CD4-positive, alpha-beta T cell treated with Interleukin-15 for 1 hour (primary cell): ENCODE measurements at places on chromosomes 7 and 10.

DNA sequence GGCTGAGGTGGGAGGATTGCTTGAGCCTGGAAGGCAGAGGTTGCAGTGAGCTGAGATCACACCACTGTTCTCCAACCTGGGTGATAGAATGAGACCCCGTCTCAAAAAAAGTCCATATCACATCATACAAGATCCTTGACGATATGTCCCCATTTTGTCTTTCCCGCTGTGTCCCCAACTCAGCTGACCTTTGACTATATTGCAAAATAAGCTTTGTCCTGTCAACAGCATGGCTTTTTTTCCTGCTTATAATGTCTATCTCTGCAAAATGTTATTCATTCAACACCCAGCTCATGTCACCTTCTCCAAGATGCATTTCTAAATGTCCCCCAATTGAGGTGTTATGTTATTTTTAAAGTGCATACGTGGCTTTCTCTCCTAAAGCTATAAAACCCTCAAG lies 136.0 kb upstream of the KAT6B start:
- no peak for DNase-seq

DNA sequence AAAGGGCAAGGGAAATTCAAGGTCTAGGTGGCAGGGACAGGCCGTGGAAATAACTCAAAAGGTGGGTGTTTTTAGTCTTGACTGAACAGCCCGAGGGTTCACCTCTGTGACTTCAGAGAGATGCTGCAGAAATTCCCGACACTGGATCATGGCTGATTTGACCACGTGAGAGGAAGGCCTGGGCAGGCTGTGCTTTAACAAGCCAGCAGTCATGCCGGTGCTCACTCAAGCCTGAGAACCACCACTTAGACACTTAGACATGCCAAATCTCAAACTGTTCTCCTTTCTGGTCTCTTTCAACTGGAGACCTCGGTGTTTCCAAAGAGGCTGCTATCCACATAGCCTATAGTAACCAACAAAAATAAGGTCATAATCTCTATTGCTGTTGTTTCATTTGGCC lies 15.4 kb downstream of the TECTB start:
- no peak for DNase-seq

DNA sequence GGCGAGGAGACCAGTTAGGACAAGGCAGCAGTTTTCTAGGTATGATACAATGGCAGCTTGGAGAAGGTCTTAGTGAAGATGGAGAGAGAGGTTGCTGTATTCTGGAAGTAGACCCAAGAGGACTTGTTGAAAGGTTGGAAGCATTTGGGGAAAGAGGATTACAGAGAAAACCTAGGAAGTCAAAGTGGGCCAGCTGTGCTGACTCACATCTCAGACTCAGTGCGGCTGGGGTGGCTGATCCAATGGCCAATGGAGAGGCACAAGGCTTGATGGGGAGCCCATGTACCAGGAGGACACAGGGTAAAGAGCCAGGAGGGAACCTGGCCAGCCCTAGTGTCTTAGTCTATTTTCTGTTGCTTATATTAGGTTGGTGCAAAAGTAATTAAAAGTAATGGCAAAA lies 194.5 kb upstream of the GALNT17 start:
- DNase-seq = no peak

GRCh38 chr10:68288717-68289116 lies 43.1 kb upstream of the HNRNPH3 start:
- DNase-seq = no peak

DNA sequence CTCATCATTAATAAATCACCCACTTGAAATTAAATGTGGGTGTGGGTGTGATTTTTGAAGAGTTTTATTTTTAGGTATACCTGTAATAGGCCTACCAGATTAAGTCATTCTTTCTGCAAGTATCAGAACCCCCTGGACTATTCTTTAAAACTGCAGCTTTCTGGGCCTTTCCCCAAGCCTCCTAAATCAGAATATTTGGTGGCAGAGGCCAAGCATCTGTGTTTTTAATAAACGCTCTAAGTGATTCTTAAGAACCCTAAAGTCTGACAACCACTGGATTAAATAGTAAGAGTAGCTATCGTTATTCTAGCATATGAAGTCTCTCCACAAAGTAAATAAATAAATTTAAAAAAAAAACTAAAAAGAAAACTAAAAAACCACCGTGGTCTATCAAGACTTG lies 703.0 kb upstream of the NRP1 start:
- DNase-seq = no peak

DNA sequence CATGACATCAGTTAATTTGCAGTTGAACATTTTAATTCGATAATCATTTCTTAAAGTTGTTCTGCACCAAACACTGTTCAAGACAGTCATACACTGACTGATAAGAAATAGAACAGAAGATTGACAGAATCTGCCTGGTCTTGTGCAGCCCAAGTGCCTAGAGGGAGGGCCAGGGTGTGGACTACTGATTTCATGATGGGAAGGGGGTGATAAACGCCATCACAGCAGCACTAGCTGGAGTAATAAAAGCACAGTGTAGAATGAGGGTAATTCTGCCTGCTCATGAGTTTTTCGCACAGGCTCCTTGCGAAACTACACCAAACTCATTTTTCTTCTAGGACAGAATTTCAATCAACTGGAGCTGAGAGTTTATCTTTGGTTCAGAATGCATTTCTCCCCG lies 270.1 kb downstream of the ARL4A start:
- DNase-seq = no peak

- DNase-seq = no peak
These were observed 6.7 kb downstream of the CPEB3 start for GRCh38 chr10:92284112-92284704.

DNA sequence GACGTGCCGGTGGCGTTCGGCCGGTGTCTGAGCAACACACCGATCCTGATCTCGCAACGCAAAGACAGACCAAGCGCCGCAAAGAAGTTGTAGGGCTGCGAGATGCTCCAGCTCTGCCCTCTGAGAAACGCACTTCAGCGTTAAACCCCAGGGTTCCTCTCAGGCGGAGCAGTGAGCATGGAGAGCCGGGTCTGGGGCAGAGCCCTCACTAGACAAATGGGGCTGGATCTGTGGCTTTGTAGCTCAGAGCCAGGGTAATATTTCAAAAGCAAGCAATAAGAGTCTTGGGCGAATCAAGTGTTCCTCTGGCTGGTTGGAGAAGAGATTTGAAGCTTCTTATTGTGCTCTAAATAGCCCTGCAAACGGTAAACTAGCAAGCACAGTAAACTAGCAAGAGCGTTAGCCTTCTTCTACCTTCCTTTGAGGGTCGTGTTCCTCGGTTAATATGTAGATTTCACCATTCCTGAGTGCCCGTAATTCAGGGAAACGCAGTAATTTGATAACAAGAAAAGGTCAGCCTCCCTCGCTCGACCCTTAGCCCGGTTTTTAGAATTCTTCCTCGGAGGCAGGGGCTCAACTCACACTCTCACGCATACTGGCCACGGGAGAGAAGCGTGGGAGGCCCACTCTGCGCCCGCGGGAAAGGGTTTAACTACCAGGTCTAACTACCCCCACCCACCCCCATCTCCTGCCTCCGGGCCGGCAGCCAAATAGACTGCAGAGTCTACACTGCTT lies 6.7 kb downstream of the SKAP2 start:
- DNase-seq = peak; percentile 16

DNA sequence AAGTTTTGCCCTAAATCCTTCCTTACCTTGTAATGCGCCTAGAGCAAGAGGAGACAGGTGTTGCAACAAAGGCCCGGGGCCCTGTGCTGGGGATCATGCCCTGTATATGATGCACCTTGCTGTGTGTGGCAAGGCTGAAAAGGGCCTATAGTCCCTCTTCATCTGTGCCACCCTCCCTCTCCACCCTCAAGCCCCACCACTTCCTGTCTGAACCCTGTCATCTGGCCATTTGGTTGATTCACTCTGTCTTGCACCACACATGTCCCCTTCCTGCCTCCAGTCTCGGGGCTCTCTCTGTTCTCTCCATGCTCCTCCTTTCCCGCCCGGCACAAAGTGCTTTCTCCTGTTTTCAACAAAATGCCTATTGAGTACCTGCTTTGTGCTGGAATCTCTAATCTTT lies 11.5 kb upstream of the MALSU1 start:
- no peak for DNase-seq

DNA sequence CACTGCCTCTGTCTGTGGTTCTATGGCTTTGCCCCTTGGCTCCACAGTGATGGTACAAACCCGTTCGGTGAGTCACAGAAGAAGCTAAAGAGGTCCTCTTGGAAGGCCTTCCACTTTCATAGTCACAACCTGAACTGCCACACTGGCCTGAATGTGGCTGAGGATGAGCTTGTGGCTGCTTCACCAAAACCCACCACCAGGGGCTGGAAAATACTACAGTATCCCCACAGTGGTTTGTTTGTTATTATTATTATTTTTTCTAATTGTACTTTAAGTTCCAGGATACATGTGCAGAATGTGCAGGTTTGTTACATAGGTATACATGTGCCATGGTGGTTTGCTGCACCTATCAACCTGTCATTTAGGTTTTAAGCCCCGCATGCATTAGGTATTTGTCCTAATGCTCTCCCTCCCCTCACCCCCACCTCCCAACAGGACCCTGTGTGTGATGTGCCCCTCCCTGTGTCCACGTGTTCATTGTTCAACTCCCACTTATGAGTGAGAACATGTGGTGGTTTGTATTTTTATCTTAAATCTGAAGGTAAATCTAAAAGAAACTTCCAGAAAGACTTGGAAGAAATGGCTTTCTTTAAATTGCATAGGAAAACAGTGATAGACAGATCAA lies 160.8 kb upstream of the NPSR1 start:
- no peak for DNase-seq

GRCh38 chr10:123034332-123034731 lies 25.5 kb downstream of the ACADSB start:
- DNase-seq = no peak

DNA sequence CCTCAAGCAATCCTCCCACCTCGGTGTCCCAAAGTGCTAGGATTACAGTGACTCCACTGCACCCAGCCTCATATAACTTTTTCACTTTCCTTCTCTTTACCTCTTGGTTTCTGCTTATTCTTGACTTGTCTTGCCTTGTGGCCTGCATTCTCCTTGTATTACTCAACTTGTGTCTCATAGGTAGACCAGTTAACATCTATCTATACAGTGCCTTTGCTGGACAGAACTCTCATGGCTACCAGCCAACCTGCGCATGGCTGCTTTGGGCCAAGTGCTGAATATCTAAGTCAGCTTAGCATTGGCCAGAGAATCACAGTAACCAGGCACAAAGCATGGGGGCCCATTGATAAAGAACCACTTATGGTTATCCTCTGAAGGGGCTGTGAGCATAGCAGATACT lies 42.6 kb upstream of the ZNRF2 start:
- DNase-seq = no peak

- no peak for DNase-seq
These were observed 35.6 kb downstream of the YKT6 start for GRCh38 chr7:44236333-44236728.

DNA sequence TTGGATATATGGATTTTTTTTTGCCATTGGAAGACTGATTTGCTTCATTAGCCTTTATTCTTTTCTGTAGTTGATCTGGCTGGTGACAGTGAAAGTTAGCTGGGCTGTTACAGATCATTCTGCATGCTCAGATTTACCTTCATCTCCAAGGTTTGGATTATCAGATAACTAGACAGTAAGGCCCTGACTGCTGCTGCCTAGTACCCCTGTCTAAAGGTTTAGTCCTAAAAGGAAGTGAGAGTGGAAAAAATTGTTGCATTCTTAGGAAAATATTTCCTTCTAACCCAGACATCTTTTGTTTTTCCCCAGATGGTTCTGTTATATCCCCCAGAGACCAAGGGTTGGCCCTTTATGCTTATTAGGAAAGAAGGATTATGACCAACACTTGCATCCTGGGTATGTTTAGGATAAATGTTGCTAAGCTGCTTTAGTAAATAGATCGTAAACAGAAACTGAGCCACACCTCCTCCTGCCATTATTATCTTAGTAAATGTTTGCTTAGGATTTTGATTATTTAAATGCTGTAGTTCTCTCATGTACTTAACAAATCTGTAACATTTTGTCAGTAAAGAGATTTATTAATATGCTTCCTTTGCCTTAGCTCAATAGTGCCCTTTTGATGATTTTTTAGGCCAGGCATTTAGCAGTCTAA lies 44.4 kb downstream of the MCU start:
- DNase-seq = no peak

GRCh38 chr7:106243893-106244292 lies 40.9 kb downstream of the NAMPT start:
- DNase-seq = no peak

DNA sequence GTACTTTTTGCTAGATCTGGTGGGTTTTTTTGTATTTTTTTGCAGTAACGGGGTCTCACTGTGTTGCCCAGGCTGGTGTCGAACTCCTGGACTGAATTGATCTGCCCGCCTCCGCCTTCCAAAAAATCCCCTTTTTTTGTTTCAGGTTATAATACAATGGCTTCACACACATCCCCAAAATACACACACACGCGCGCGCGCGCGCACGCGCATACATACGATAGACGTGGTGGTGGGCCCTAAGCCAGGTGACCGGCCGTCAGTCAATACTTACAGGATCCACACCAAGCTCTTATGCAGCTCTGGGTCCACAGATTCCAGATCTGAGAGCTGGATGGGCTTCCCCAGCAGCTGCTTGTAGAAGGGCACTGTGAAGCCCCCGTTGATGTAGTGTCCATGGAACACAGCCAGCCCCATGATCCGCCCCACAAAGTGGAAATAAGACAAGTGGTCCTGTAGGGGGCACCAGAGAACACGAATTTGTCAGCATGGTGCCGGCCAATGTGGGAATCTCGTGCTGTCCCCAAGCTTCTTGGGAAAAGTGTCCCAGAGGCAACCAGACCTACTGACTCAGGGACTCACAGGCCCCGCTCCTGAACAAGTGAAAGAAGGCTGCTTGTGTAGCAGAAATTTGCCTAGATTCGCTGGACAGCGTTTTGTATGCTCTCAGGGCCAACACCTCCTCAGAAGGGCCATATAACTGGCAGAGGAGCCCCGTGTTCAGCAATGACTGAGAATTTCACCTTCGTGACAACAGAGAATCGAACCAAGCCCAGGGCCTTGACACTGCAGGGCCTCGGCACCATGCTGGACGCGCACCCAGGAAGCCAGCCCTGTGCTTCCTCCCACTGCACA lies 103.6 kb downstream of the SMURF1 start:
- peak; percentile 45 for DNase-seq

DNA sequence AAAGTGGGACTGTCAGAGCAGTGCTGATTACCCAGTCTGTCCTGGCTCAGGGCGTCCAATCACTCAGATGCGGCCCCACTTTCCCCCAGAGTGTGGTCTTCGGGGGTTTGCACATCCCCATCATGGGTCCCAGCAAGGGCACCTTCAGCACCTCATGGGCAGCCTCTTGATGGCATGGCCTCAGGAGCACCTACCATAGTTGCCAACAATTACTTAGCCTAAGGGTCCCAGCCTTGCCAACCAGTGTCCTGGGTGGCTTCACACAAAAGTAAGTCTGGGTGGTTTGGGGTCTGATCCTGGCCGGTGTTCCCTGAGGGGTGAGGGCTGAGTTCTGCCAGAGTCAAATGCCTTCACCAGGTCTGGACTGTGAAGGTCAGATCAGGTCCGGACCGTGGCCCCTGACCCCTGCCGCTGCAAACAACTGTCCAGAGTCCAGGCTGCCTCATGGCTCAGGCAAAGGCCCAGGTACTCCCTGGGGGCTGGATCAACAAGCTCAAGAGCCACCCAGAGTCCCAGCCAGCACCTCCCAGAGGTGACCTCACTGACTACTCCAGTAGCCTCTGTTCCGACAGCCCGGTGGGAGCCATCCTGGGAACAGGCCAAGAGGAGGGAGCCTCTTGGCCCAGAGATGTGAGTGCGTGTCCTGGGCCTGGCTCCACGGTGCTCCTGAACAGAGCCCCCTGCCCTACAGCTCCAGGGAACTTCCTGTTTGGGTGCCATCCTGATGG lies 6.2 kb upstream of the MARVELD1 start:
- no peak for DNase-seq

- no peak for DNase-seq
These were observed 256.4 kb downstream of the ABCA13 start for GRCh38 chr7:48427671-48428070.

- no peak for DNase-seq
These were observed 384.8 kb upstream of the FOXK1 start for GRCh38 chr7:4297165-4297917.

- DNase-seq = no peak
These were observed 370.7 kb downstream of the PPP1R3A start for GRCh38 chr7:113548137-113548536.
